Stimulated activated CD4-positive, alpha-beta T cell treated with anti-CD3 and anti-CD28 coated beads, Interleukin-1b, Interleukin-23, amount 100 ng/mL, for 1 hour (primary cell): ENCODE measurements at places on chromosomes 2 and 18.

- no peak for DNase-seq
Measured at GRCh38 chr18:29459972-29460371, 1283.0 kb upstream of the CDH2 start.

DNA sequence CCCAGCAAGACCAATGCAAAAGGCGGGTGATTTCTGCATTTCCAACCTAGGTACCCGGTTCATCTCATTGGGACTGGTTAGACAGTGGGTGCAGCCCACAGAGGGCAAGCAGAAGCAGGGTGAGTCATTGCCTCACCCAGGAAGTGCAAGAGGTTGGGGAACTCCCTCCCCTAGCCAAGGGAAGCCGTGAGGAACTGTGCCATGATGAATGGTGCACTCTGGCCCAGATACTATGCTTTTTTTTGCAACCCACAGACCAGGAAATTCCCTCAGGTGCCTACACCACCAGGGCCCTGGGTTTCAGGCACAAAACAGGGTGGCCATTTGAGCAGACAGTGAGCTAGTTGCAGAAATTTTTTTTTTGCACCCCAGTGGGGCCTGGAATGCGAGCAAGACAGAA is 662.6 kb upstream of the ACVR2A start:
- DNase-seq: no peak

GRCh38 chr2:80889009-80889408 is 584.5 kb upstream of the LRRTM1 start:
- no peak for DNase-seq

DNA sequence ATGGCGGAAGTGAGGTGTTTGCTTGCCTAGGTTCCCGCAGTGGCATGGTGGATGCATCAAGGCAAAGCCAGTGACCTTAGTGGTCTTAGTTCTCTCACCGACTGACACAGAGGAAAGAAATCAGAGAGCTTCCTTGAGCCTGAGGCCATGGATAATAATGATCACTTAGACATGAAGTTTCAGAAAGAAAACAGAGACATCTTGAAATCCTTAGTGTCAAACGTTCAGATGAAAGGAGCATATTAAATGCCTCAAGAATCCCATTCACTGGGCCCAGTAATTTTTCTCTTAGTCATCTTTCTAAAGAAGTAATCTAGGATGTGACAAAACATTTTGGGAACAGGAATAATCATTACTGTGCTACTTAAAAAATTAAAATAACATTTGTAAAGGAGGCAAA is 35.2 kb downstream of the COPS8 start:
- DNase-seq: no peak

DNA sequence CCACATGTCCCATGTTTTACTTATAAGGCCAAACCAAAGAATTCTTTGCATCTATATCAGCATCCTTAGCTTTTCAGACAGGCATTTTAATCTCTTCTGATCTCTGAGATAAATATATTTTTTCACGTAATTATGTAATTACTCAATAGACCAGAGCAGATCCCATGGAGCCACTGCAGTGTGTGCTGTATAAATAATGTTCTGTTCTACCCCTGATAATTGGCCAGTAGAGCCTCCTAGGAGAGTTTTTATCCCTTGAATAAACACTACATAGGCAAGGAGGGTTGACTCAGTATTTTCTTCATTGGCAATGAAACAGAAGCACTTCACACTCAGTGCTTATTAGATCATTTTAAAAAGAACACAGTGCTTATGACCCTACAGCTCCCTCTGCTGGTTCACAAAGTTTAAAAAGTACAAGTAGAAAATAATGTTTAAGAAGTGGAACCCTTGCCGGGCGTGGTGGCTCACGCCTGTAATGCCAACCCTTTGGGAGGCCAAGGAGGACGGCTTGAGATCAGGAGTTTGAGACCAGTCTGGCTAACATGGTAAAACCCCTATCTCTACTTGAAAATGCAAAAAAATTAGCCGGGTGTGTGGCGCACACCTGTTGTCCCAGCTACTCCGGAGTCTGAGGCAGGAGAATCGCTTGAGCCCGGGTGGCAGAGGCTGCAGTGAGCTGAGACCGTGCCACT is 91.9 kb downstream of the PPP1R1C start:
- DNase-seq: no peak
